ENCODE measurements at places on chromosomes 12 and 14.

GRCh38 chr12:65004270-65004669, 116.8 kb downstream of the WIF1 start:
- no peak for DNase-seq

- no peak for DNase-seq
These were observed 28.2 kb upstream of the RIMBP2 start for GRCh38 chr12:130744274-130744673.

GRCh38 chr12:51972849-51973273, 21.4 kb downstream of the ACVR1B start:
- DNase-seq: no peak

- DNase-seq: no peak
These were observed 215.8 kb upstream of the DIO2 start for GRCh38 chr14:80427101-80427500.

- DNase-seq: no peak
These were observed 142.5 kb downstream of the MSRB3 start for GRCh38 chr12:65420941-65421340.

Measured in NCI-H2107 (cell line).